Tibial nerve (tissue), 4 donors: ENCODE measurements at places on chromosomes 13 and 19. TPM values are rescaled to one million over a fixed set of nuclear protein-coding genes. Genes with fewer than 3 reads are reported as not detected.

The MPV17L2 gene
- 16.7 TPM for total RNA-seq

The TMEM150B gene
- 8.8 TPM for total RNA-seq

The CEACAM7 gene
- not detected for total RNA-seq

The SERPINE3 gene
- total RNA-seq = not detected

The PKN1 gene
- total RNA-seq = 136 TPM

The ARHGAP33 gene
- 35.9 TPM for total RNA-seq

The FAM124A gene
- total RNA-seq = 30.9 TPM

The MCEMP1 gene
- total RNA-seq = not detected

The ZNF563 gene
- total RNA-seq = 4.5 TPM

The TEAD2 gene
- 39.0 TPM for total RNA-seq

The UPK1A gene
- not detected for total RNA-seq

GRCh38 chr19:32174386-32175113, 170.9 kb upstream of the ZNF507 start:
- no peak for DNase-seq

DNA sequence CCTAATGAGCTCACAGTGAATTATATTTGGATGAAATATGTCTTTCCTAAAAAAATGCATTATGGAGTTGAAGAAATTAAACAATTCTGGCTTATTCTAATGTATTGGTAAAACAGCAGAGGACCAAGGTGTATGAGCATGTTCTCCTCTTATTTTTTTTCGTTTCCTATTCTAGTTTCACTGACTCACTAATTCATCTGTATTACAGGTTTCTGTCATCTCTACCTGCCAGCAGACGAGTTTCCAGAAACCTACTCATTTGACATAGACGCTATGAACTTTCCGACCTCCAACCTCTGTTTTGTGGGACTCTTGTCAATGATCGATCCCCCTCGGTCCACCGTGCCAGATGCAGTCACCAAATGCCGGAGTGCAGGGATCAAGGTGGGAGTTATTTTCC, 20.3 kb downstream of the ATP12A start:
- no peak for DNase-seq

DNA sequence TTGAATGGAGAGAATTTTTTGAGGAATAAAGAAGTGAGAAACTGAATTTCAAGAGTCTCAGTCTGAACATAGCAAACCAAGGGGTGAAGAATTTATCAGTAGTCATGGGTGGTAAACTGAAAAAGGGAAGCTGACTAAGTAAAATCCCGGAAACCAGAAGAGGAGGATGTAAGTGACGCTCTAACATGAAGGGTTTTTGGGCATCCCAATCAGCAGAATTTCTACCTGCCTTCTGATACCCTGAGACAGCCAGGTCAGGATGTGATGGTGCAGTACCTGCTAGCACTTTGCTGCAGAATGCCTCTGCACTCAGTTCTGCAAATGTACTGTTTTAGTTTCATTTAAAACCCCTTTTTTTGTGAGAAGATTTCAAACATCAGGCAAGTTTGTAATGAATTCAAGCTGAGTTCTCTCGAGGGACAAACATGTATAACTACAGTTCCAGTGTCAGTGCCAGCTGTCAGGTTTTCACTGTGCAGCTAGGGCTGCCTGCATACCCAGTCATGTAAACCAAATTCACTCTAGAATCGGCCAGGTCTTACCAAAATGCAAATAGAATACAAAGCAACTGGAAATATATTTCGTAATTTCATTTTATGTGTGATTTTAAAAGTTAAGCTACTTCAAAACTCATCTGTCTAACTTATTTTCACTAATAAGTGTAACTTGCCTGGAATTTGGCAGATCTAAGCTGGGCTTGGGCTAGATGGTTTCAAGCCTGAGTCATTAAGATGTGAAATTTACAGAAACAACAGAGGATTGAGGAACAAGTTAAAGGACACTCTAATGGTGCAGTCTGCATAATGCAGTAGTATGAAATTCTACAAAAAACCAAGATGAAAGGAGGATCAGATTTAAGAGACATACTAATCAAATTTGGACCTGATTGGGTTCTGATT, 13.8 kb downstream of the METTL21C start:
- no peak for DNase-seq

GRCh38 chr13:109401307-109401706, 385.1 kb downstream of the IRS2 start:
- no peak for DNase-seq

DNA sequence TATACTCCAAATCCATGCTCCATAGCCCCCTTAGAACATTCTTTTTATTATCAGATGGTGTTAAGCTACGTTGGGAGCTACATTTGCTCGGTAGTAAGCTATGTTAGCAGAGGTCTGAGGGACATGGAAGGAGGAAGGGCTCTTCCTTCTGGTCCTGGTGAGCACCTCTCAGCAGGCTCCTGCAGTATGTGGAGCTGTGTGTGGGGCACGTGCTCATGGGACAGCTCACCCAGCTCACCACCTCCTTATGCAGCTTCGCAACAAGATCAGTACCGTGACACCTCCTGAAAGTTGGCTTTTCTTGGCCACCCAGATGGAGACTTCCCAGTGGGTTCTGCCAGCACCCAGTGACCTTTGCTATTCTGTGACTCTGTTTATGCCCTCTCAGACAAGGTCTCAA, 400.5 kb upstream of the SLC10A2 start:
- DNase-seq = no peak

DNA sequence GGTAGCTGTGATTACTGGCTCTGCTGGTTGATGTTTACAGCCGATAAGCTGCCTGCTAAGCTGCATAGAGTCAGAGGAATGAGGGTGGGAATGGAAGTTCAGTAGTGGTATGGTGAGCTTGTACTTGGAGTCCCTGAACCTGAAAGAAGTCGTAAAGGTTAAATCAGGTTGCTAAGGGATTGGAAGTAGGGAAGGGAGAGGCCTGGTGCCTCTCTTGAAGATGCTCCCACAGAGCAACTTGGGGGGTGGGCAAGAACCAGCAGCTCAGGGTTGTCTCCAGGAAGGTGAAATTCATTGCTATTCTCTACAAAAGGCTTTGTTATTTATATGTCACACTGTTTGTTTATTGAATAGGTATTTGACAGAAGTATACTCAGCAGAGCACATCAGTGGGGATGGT, 73.8 kb upstream of the OLFM4 start:
- DNase-seq = no peak

- DNase-seq = no peak
Measured at GRCh38 chr13:19882231-19882630, 18.8 kb upstream of the ZMYM5 start.

DNA sequence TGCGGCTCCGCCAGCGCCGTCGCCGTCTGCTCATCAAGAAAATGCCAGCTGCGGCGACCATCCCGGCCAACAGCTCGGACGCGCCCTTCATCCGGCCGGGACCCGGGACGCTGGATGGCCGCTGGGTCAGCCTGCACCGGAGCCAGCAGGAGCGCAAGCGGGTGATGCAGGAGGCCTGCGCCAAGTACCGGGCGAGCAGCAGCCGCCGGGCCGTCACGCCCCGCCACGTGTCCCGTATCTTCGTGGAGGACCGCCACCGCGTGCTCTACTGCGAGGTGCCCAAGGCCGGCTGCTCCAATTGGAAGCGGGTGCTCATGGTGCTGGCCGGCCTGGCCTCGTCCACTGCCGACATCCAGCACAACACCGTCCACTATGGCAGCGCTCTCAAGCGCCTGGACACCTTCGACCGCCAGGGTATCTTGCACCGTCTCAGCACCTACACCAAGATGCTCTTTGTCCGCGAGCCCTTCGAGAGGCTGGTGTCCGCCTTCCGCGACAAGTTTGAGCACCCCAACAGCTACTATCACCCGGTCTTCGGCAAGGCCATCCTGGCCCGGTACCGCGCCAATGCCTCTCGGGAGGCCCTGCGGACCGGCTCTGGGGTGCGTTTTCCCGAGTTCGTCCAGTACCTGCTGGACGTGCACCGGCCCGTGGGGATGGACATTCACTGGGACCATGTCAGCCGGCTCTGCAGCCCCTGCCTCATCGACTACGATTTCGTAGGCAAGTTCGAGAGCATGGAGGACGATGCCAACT, 24.4 kb upstream of the KCTD15 start:
- no peak for DNase-seq

GRCh38 chr13:37129866-37130265, 24.4 kb upstream of the CSNK1A1L start:
- DNase-seq = no peak

DNA sequence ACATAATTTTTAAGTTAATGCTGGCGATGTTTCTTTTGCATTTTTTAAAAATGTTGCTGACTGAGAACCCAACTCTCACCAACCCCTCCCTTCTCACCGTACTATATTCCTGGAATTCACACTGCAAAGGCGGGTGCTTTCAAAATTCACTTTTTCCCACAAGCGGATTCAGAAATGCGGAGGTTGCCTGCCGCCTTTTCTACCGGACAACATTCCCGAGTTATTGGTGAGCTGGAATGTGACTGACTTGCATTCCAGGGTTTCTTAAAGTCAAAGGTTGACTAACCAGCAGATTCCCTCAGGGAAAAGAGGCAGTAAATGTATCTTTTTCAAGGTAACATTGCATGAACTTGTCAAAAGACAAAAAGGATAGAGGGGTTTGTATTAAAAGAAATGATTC, 113.3 kb downstream of the RAB20 start:
- DNase-seq = no peak

DNA sequence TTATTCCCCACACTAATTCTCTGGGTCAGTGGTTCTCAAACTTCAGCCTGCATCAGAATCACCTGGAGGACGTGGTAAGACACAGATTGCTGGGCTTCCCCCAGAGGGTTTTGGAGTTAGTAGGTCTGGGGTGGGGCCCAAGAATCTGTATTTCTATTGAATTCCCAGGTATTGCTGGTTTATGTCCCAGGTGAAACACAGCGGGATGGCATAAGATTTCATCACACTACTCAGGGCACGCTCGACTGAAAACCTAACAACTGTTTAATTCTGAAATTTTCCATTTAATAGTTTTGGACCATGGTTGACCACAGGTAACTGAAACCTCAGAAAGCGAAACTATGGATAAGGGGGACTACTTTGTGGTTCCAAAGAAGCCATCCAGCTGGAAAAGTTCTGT, 6.5 kb downstream of the MLNR start:
- DNase-seq = no peak

GRCh38 chr13:39263033-39263432, 224.8 kb downstream of the NHLRC3 start:
- peak; percentile 43 for DNase-seq

GRCh38 chr19:3722443-3723109, 14.4 kb downstream of the TJP3 start:
- DNase-seq = no peak

DNA sequence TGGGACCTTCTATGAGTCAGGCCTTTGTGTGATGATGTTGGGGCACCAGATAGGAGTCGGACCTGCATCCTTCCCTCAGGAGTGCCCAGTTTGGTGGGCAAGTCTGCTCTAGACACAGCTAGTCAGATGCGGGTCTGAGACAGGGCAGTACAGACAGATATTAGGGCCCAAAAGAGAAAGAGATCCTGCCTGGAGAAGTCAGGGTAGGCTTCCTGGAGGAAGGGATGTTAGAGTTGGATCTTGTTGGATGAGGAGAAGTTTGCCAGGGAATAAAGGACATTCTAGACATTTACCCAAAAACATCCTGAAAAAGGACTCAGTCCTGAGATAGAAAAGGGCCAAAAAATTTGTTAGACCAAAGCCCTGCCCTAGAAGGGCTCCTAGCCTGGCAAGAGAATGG, 17.2 kb downstream of the VRK3 start:
- no peak for DNase-seq

DNA sequence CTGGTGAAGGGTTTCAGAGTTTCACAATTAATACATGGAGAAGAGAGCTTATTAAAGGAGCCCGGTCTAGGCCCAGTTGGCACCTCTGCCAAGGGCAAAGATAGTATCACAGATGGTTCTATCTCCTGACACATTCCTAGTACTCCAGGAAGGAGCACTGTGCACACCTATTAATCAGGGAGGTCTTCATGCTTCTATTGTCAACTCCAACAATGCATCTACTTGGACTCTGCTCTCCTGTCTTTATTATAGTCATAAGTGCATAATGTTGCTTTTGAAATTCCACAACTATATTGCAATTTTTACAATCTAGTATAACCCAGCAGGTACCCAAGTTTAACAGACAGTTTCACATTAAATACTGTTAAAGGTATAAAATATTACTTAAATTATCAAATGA, 174.5 kb upstream of the TSC22D1 start:
- no peak for DNase-seq

GRCh38 chr19:6721773-6722172, 1.3 kb upstream of the C3 start:
- DNase-seq = no peak

DNA sequence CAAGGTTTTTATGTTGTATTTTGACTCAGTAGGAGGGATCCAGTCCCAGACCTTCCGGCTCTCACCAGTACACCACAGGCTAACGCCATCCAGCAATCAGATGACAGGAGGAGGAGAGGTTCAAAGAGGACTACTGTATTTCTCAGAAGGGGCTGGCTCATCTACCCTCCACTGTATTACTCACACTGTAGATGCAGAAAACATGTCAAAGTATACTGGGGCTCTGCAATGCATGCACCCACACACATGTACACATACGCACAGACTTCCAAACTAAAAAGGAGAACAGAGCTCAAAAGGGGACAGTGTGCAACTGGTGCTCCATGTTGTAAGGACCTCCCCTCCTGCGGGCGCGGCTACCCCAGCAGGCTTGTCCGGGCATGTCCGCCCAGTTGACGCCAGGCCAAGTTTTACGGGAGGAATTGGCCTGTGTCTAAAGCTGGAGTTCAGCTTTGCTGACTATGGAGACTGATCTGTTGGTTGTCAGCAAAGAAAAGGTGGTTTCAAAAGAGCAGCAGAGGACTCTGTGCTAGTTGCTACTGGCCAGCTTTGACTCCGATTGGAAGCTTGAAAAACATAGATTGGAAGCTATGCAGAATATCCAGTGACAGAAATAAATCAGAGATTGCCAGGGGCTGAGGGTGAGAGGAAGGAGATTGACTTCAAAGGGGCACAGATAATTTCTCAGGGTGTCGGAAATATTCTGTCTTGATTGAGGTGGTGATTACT, 314.2 kb downstream of the DLEU7 start:
- peak; percentile 71 for DNase-seq

DNA sequence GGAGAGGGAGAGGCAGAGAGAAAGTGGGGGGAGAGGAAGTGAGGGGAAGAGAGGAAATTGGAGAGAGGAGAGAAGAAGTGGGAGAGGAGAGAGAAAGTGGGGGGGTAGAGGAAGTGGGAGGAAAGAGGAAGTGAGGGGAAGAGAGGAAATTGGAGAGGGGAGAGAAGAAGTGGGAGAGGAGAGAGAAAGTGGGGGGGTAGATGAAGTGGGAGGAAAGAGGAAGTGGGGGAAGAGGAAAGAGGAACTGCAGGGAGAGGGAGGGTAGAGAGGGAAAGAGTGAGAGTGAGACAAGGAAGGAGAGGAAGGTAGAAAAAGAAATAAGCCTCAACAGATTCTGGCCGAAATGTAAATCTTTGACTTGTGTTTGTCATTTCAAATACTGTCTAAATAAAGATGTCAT, 146.6 kb downstream of the KLF12 start:
- DNase-seq = no peak

- DNase-seq = no peak
Measured at GRCh38 chr19:47377208-47377701, 28.1 kb downstream of the DHX34 start.

DNA sequence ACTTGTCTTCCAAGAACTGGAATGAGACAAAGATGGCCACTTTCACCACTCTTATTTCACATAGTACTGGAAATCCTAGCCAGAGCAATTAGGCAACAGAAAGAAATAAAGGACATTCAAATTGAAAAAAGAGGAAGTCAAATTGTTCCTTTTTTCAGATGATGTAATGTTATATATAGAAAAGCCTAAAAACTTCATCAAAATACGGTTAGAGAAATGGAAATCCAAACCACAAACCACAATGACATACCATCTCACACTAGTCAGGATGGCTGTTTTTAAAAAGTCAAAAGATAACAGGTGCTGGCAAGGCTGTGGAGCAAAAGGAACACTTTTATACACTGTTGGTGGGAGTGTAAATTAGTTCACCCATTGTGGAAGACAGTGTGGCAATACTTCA, 113.3 kb upstream of the SPRY2 start:
- no peak for DNase-seq
